ENCODE measurements at places on chromosomes 5 and 9.

- peaks cover 83% of the 10 kb centered on the region for H3K4me1 ChIP-seq
- H3K36me3 ChIP-seq: peaks cover 71% of the 10 kb centered on the region
- peak; percentile 51 for DNase-seq
Observed at GRCh38 chr5:74631081-74631953, 9.2 kb downstream of the ENC1 start.

- no peak overlapping the region for H3K27ac ChIP-seq
- no peak for DNase-seq
- H3K4me1 ChIP-seq: no peaks in the 10 kb centered on the region
- no peaks in the 10 kb centered on the region for H3K27me3 ChIP-seq
- H3K36me3 ChIP-seq: no peaks in the 10 kb centered on the region
- no peak overlapping the region for H3K4me3 ChIP-seq
Observed at GRCh38 chr5:136642976-136643375, 277.6 kb upstream of the TRPC7 start.

- DNase-seq: no peak
- peaks cover 5% of the 10 kb centered on the region for H3K36me3 ChIP-seq
- H3K4me3 ChIP-seq: peak overlapping the region; percentile 90
- peak overlapping the region; percentile 91 for H3K27ac ChIP-seq
- H3K27me3 ChIP-seq: peaks cover 2% of the 10 kb centered on the region
- peaks cover 57% of the 10 kb centered on the region for H3K4me1 ChIP-seq
Observed at GRCh38 chr5:37836235-37836591, 3.6 kb downstream of the GDNF start.

DNA sequence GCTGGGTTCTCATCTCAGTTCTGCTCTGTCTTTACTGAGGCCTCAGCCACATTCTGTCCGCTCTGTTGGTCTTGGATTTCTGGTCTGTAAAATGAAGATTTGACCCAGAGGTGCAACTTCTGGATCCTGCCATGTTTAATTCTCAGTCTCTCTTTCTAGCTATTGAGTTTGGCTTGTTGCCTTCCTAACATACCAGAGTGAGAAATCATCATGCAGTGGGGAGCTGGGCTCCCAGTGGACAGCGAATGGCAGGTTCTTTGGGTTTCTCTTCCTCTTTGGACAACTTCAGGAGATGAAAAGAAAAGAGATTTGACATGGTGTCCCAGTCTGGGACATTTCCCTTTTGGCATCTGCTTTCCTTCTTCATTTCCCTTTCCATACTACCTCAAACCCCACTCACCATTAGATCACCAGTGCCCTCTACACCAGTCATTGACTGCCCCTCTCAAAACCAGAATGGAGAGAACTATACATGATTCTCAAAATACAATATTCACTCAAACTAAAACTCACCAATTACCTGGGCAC, 334.7 kb downstream of the ACTL7B start:
- peaks cover 17% of the 10 kb centered on the region for H3K27me3 ChIP-seq
- peaks cover 13% of the 10 kb centered on the region for H3K4me1 ChIP-seq
- no peaks in the 10 kb centered on the region for H3K36me3 ChIP-seq
- H3K4me3 ChIP-seq: no peak overlapping the region

- no peak for DNase-seq
- no peaks in the 10 kb centered on the region for H3K36me3 ChIP-seq
- no peak overlapping the region for H3K27ac ChIP-seq
- no peaks in the 10 kb centered on the region for H3K27me3 ChIP-seq
- H3K4me3 ChIP-seq: no peak overlapping the region
- H3K4me1 ChIP-seq: peaks cover 17% of the 10 kb centered on the region
Observed at GRCh38 chr5:79201206-79201605, 34.7 kb upstream of the JMY start.

Data from HFFc6 (cell line).